Omental fat pad (tissue), 4 donors: ENCODE measurements at places on chromosomes 11 and 22.

DNA sequence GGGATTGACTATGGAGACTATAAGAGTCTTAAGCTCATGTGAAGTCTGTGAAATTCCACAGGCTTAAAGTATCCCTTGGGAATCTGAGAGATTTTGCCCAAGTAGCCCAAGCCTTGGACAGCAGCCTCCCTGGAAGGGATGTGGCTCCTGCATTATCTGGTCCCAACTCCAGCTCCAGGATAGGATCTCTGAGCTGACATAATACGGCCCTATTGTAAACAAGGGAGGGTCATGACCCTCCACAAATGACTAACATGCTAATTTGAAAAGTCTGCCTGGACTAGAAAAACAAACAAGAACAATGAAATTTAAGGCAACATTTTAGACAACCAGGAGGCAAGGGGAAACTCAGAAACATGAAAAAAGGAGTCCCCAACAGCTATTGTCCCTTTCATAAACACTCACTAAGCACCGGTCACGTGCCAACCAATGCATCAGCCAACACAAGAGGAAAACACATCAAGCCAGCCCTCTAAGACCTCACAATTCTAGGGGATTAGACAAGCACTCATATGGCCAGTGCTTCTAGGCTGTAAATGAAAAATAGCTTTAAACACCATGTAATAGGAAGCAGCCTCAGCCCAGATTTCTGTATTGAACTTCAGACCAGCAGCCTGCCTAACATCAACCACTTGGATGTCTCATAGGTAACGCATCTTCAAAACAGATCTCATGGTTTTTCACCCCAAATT, 101.2 kb upstream of the TIMP3 start:
- no peak for DNase-seq

- no peak for DNase-seq
Measured at GRCh38 chr11:117096201-117096991, 1.8 kb downstream of the SIK3 start.

- no peak for DNase-seq
Measured at GRCh38 chr22:20584872-20585638, 77.6 kb downstream of the MED15 start.

- DNase-seq, result no peak
Measured at GRCh38 chr11:34886609-34887008, 29.6 kb downstream of the APIP start.

DNA sequence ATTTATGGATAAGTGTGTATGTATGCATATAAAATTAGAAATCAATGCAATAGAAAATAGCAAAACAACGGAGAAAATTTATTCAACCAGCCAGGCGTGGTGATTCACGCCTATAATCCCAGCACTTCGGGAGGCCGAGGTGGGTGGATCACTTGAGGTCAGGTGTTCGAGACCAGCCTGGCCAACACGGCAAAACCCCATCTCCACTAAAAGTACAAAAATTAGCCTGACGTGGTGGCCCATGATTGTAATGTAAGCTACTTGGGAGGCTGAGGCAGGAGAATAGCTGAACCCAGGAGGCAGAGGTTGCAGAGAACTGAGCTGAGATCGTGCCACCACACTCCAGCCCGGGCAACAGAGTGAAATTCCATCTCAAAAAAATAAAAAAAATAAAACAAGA, 5.5 kb downstream of the KRTAP5-6 start:
- DNase-seq, result no peak

DNA sequence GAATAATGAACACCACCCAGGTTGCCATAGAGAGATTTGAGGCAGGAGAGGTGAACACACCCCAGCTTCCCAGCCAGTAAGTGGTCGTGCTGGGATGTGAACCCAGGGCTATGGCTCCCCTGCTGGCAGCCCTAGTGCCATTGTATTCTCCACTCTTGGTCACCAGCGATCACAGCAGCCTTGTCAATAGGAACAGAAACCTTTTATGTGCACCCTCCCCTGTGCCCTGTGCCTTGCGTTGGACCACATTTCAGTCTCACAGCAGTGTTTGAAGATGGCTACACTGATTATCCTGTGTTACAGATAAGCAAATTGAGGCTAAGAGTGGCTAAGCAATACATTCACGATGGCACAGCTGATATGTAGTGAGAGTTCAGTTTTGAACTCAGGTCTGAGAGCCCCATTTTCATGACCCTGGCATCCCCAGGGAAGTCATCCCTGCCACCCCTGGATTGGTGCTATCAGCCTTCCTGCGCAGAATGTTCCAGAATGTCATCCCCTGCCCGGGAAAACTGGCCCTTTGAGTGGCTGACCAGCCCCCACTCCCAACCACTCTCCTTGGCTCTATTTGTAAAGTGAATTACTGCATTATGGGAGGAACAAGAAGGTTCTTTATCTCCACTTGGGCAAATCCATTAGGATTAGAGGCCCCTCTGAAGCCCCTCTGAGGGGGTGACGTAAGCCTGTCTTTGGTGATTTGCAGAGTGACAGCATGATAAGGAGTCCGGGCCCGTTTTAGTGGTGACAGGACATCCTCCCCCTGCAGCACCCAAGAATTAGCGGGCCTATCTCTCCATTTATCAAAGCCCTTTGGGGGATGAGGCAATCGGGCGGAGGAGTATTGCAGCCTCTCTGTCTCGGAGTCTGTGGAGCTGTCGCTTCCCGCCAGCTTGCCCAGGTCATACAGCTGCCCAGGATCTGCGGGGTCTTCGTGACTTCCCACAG, 30.9 kb downstream of the SMIM38 start:
- no peak for DNase-seq

DNA sequence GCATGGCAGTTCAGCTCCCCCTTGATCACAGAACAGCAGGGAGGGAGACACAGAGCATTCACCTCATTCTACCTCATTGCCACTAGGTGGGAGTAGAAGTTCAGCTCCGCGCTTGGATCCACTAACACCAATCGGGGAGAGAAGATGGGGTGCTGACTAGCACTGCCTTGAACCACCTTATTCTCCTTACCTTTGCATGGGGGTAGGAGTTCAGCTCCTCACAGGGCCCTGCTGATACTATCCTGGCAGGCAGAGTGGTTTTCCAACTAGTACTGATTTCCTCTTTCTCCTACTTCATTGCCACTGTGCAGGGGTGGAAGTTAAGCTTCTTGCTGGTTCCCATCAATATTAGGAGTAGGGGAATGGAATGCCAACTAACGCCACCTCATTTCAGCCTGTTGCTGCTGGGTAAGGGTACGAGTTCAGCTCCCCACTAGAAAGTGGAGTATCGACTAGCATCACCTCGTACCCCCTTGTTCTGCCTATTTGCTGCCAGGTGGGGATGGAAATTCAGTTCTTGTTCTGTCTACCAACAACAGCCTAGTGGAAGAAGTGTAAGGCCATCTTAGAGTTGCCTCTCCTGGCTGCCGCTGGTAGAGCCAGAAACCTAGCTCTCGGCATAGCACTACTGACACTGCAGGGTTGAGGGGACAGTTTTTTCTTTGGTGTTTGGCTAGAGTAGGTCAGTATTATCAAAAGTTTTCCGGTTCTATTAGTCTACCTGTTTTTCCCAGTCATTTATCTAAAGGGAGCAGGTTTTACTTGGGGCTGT, 550.9 kb upstream of the CCDC90B start:
- DNase-seq, result no peak

DNA sequence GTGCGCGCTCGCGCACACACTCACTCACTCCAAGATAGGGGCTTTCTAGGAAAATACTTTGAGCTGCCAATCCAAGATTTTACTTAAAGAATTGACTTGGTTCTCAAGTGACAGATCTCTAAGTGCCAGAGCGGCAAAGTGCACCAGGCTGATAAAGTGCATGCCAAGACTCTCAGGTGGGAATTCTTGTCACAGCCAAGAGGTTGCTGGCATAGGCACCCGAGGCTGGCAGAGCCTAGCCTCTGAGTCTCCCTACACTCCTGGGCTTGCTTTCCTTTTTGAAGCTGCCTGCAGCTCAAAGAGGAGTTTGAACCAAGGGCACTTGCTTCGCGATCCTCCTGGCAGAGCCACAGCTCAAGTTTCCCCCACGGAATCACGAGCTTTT, 2.5 kb upstream of the ADM start:
- no peak for DNase-seq

GRCh38 chr11:35153280-35153679, 14.3 kb downstream of the CD44 start:
- DNase-seq, result no peak

DNA sequence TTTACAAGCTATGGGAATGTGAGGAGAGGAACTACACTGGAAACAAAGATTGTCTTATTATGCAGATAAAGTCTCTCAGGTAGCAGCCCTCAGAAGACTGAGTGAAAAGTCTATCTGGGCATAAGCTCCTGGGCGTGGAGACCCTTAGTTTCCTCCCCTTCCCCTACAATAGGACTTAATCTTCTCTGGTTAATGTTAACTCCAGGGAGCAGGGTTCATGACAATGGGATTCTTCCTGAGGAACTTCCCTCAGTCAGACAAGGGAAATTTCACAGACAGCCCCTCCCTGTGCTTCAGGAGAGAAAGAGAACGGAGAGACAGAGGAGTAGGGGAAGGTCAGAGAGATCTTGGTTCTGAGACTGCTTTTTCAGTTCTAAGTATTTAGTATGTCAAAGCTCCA, 1428.6 kb downstream of the LRRC4C start:
- no peak for DNase-seq

DNA sequence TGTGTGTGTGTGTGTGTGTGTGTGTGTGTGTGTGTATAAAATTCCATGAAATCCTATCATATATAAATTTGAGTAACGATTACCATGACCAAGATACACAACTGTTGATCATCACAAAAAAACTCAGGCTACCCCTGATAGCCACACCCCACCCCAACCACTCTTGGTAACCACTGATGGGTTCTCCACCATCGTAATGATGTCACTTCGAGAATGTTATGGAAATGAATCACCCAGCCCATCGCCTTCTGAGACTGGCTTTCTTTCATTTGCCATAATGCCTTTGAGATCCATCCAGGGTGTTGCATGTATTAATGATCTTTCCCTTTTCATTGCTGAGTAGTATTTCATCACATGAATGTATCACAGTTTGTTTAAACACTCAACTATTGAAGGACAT, 496.0 kb downstream of the MIAT start:
- no peak for DNase-seq

DNA sequence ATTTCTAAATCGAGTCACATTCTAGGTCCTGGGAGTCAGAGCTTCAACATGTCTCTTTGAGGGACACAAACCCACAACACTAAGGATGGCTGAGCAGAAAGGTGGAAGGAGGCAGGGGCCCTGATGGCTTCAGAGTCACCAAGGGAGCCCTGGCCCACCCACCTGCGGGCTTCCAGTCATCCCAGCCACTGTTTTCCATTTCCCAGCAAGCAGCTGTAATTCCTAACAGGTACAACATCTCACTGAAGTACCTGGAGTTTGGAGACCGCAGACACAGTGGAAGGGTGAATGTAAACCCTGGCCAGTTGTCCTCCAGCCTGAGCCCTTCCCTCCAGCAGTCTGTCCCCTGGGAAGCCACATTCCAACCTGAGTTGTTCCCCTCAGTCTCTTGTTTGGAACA, 562.8 kb downstream of the TBC1D22A start:
- no peak for DNase-seq

DNA sequence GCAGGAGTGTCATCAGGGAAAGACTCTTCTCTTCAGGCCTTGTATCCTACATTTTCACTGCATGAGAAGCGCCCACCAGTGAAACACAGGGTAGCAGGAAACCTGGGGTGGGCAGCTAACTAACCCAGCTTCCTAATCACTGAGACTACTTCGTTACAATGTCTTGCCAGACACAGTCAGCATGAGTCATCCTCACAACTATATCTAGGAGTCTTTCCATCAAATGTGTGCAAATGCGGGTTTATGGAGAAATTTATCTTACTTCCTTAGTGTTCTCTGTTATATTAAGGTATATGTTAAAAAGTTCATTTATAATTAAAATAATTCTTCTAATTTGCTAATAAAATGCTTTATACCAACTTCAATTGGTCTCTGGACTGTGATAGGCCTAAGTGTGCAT, 79.9 kb upstream of the RAB1B start:
- no peak for DNase-seq

- no peak for DNase-seq
Measured at GRCh38 chr22:46022881-46023512, 46.0 kb upstream of the WNT7B start.

- DNase-seq, result no peak
Measured at GRCh38 chr11:28009996-28010395, 98.0 kb downstream of the KIF18A start.

- peak; percentile 48 for DNase-seq
Measured at GRCh38 chr11:96001037-96001436, 77.1 kb upstream of the MTMR2 start.

GRCh38 chr11:109374441-109374840, 47.5 kb upstream of the C11orf87 start:
- no peak for DNase-seq

DNA sequence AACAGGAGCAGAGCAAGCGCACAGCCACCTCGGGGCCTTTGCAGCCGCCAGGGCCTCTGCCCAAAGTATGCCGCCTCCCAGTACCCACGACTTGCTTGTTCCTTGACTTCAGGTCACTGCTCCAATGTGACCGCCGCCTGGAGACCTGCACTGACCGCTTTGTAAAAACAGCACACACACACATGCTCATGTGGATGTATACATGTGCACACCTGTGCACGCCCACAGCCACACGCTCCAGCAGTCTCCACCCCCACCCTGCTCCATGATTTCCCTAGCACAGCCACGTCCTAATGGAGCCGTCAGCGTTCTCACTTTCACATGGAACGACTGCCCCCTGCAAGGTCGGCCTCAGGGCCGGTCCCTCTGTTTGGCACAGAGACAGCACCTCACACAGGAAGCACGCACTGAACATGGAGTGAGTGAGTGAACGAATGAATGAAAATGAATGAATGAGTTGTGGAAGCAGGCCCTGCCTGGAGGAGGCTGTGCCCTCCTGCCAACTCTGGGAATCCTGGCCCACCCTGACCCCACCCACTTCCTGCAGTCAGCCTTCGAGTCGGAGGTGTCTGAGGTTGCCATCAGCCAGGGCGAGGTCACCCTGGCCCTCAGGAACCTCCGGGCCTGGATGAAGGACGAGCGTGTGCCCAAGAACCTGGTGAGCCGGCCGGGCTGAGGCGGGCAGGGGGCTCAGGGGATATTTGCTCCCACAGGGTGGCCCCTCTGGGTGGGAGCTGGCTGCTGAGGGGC, 8.0 kb downstream of the ALDH3B1 start:
- no peak for DNase-seq

DNA sequence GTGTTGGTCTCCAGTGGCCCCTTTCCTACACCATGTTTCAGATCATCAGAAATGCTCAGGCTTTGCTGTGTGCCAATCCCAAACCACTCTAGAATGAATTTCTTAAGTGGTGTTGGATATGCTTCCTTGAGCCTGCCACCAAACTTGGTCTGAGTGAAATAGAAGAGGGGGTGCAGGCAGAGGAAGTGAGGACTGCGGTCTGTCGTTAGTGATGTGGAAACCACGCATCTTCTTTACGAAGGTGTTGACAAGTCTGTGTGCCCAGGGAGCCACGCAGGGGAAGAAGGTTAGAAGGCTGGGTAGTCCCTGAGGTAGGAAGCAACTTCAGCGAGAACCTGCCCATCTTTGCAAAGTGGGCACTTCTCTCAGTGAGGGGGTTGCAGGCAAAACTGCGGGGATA, 187.4 kb upstream of the NAV2 start:
- DNase-seq, result no peak
